Parietal lobe (tissue), 2 donors: ENCODE measurements at places on chromosomes 7 and 10. TPM values are rescaled to one million over a fixed set of nuclear protein-coding genes. Genes with fewer than 3 reads are reported as not detected.

The STK32C gene
- 17.5 TPM for total RNA-seq

The WNT16 gene
- 0.31 TPM for total RNA-seq

The OPN1SW gene
- not detected for total RNA-seq

The PON2 gene
- 69.5 TPM for total RNA-seq

The UCN3 gene
- total RNA-seq = not detected

The FIS1 gene
- 71.1 TPM for total RNA-seq

The HABP2 gene
- not detected for total RNA-seq

The FIGNL1 gene
- total RNA-seq = 43.8 TPM

The RSU1 gene
- 30.7 TPM for total RNA-seq

The CHAT gene
- 0.63 TPM for total RNA-seq

The CCDC201 gene
- not detected for total RNA-seq

The PNLIPRP3 gene
- not detected for total RNA-seq

The KCNMA1 gene
- 120 TPM for total RNA-seq

The DIP2C gene
- 68.2 TPM for total RNA-seq

The PAPOLB gene
- total RNA-seq = 3.8 TPM

The AGAP9 gene
- total RNA-seq = 7.5 TPM

The KDM7A gene
- 22.2 TPM for total RNA-seq

The ELOVL3 gene
- total RNA-seq = not detected

The HECTD2 gene
- 85.1 TPM for total RNA-seq

The STRIP2 gene
- total RNA-seq = 8.5 TPM

The FAM107B gene
- total RNA-seq = 85.8 TPM
